Tongue (tissue), 3 donors: ENCODE measurements at places on chromosomes 5 and 9. TPM values are rescaled to one million over a fixed set of nuclear protein-coding genes. Genes with fewer than 3 reads are reported as not detected.
A peak's percentile ranks its signal among the peaks of the same experiment; 100 is the strongest.

The SAPCD2 gene
- 5.6 TPM for total RNA-seq

The KLHL3 gene
- total RNA-seq = 15.5 TPM

The BAAT gene
- 0.41 TPM for total RNA-seq

DNA sequence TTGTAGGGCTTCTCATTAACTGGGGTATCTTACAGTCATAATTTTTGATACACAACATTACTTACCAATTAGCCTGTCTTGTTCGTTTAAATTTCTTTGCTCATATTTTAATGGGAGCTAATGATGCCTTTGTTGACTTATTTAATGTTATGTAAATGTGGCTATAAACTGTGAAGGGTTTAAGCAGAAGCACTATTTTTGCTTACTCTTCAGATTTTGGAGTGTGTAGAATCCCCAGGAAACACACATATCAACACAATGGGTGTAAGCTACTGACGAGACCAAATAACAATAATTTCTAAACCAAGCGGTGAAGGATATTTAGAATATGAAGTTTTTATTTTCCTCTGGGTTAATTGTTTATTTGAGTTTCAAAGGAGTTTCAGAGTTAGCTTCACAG, 452.5 kb downstream of the EBF1 start:
- no peak for DNase-seq

DNA sequence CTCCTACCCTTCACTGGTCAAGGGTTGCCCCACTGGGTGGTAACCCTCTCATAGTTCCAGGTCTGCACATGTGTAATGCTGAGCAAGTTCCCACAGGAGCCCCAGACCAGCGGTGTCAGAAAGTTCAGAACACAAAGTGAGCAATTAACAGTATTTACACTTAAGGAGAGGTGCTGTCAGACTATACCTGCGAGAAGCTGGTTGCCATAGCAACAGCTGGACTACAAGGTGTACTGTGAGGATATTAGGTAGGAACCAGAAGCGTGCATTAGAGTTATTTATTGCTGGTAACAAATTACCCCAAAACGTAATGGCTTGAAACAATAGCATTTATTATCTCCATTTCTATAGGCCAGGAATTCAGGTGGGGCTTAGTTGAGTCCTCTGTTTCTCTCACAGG, 317.0 kb upstream of the RPS23 start:
- DNase-seq = no peak

GRCh38 chr5:66769839-66770617, 173.8 kb downstream of the MAST4 start:
- DNase-seq = peak; percentile 46

GRCh38 chr5:139649082-139649991, 1.2 kb downstream of the CXXC5 start:
- DNase-seq = peak; percentile 58

The ENHO gene
- total RNA-seq = 4.4 TPM

- DNase-seq = peak; percentile 88
Measured at GRCh38 chr9:124835026-124835557, 18.2 kb upstream of the WDR38 start.

DNA sequence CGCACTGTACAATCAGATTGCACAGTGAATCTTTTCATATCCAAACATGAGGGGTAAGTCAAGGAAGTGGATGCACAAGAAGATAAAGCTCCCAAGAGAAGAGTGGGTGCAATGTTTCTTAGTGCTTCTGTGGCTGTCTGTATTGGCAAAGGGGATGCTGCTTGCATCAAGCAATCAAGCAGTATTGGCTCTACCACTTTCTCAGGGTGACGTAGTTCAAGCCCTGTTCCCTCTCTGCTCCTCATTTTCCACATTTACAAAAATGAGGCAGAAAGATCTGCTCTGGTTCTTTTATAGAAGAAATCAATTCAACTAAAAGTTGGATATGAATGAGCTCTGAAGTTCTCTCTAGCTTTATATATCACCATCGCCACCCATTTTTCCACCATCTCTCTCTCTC, 2.3 kb downstream of the TNFSF8 start:
- DNase-seq = no peak

DNA sequence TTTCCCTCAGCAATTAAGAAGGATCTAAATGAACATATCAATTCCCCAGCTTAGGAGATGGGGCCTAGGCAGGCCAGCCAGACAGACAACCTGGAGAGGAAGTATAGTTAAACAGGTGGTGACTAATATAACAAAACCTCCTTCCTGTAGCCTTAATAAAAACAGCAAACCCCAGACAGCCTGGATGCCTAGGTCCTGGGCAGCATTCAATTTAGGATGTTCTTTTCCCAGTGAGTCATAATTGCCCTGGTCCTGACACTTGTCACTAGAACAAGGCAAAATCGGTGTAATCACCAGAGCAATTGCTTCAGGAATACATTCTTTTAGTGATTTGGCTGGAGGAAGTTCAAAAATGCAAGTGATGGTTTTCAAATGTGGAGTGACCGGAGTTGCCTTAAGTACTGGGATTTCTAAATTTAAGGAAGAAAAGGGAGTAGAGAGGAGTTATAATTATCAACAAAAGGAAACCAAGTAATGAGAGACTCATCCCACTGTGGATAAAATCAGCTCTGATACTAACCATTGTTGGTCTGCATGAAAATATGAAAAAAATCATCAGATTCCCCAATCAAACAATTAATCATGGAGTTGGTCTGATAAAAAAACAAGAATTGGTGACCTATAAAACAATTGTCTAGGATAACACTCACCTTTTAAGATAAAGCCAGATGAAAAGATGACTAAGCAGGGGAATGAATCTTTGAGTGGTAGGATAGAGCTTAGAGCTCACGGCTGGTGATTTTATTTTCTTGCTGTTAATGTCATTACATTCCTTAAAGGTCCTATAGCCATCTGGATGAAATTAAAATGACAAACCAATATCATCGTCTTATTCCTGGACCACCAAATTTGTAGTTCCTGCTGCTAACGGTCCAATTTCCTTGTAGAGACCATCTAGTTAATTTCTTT, 39.0 kb upstream of the TARS1 start:
- DNase-seq = no peak

GRCh38 chr5:109529520-109529919, 119.7 kb upstream of the PJA2 start:
- peak; percentile 92 for DNase-seq

DNA sequence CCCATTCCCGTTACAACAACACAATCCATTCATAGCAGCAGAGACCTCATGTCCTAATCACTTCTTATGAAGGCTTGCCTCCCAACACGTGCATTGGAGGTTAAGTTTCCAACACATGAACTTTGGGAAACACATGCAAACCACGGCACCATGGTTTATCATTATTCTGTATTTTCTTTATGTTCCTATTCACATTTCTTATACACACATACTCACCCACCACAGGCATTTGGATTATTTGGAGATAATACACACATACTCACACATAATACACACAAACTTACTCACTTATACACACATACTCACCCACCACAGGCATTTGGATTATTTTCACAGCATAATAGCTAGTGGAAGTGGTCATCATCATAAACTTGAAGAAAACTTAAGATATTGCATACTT, 75.6 kb downstream of the C7 start:
- no peak for DNase-seq

DNA sequence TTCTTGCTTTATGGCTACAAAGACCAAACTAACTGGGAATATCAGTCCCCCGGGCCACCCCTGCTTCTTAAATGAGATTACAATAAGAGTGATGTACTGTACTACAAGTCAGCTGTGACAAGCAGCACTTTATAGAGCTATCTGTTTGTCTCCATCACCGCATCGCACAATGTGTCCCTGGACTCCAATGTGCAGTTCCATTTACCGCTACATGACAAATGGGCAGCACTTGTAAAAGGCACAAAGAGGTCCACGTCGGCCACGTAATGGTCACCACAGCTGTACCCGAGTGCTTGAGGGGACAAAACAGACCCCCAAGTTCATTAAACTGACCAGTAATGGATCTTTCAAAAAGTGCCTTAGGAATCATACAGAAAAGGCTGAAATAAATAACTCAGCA, 54.1 kb downstream of the PSMB7 start:
- no peak for DNase-seq

The CDKN2B-AS1 gene
- not detected for total RNA-seq

DNA sequence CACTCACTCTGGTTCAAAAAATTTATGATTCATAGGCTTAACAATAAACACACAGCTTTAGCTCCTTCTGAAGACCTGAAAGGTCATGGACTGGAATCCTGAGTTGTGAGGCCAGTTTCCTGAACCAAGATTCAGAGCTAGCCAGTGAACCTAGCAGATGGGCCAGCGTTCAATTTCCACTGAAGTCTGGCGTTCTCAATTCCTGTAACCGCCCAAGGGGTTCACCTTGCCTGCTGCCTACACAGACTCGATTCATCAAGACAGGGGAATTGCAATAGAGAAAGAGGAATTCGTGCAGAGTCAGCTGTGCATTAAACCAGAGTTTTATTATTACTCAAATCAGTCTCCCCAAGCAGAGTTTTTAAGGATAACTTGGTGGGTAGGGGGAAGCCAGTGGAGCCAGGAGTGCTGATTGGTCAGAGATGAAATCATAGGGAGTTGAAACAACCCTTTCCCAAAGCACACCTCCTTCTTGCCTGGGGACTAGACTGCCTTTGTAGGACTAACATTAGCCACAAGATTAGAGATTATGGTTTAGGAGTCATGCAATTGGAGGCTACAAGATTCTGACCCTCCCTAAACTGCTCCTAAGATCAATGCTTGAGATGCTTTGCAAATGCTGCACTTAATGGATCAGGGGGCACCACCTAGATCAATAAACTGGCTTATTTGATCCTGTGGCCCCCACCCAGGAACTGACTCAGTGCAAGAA, 117.5 kb upstream of the SHB start:
- DNase-seq = no peak

GRCh38 chr5:72301557-72301956, 18.5 kb downstream of the MRPS27 start:
- DNase-seq = peak; percentile 44

GRCh38 chr9:5945112-5945511, 54.4 kb downstream of the MLANA start:
- DNase-seq = no peak

The PCDHA8 gene
- total RNA-seq = not detected

GRCh38 chr9:28925157-28925556, 1351.9 kb upstream of the C9orf72 start:
- DNase-seq = no peak

The SLC6A3 gene
- 0.10 TPM for total RNA-seq
